Vagina (tissue), 2 donors: ENCODE measurements at places on chromosomes 4 and X.

- no peak for DNase-seq
Measured at GRCh38 chrX:126393284-126393683, 159.3 kb downstream of the DCAF12L1 start.

DNA sequence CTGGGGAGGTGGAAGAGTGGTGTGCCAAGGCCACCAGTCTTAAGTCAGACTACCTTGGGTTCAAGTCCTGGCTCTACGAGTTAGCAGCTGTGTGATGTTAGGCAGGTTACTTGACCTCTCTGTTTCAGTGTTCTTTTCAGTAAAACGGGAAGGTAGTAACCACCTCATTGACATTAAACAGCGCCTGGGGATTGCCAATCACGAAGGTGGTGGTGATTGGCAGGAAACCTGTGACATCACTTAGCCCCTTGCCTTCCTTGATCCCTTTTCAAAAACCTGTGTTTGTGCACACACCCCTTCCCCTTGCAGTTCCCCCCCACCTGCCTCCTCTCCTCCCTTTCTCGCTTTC, 7.6 kb downstream of the KLF3 start:
- no peak for DNase-seq

DNA sequence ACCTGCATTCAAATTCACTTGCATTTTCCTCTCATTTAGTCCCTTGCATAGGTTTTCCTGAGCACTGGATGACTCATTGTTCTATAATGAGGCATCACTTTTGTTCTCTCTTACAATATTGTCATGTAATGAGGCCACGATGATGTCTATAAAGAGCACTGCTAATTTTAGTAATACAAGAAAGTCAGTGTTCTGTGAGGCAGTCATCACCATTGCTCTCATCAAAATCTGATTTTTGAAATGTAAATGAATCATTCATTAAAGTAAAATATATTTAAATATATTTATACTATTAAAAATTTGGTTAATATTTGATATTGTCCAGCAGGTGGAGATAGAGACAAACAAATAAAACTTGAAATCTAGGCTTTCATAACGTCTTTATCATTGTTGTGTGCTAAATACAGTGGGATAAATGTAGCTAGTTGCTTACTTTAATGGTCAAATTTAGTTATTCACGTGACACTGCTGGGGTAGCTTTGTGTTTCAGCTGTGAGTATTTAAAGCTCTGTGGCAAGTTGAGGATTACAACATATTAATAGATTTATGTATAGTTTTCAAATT, 15.4 kb downstream of the HMGB2 start:
- DNase-seq, result no peak

DNA sequence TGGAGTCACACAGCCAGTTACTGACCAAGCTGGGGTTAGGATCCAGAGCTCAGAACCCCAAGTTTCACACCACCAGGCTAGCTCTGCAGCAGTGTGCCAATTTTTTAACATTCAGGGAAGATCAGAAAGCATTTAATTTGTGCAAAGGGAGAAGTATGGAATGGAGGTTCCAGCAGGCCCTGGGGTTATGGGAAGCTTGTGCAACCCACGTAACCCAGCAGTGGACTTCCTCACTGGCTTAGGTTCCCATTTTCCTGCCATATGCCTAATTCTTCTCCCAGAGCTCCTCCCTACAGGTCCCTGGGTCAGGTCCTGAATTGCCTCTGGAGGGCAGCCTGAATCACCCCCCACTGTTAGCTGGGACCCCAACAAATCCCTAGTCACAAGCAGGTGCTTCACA, 14.0 kb downstream of the APLN start:
- DNase-seq, result no peak

DNA sequence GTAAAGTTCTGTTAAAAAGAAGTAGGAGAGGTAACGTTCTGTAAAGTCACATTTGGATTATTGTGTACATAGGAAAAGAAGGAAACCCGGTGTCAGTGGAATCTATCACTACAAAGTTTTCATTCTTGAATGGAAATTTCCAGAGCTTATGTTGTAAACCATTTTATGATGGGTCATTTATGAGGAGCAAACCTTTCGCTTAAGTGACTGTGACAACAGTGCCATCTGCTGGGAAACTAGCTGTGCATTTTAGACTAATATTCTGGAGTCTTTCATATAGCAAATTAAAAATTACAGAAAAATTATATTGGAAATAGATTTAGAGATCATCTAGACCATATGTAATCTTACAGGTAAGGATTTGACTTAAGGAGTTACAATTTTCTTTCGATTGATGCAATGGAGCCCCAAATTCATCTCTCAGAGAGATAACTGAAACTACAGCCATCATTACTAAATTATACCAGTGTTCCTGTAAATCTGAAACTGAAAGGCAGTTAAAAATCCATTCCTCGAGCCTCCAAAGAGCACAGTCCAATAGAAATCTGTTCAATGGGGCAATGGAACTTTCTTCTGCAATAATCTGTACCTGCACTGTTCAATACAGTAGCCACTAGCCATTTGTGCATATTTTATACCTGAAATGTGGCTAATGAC, 26.9 kb downstream of the ASB9 start:
- DNase-seq, result no peak

GRCh38 chrX:120290107-120290506, 21.2 kb downstream of the TMEM255A start:
- no peak for DNase-seq

- no peak for DNase-seq
Measured at GRCh38 chr4:182908124-182908523, 9.1 kb downstream of the DCTD start.

DNA sequence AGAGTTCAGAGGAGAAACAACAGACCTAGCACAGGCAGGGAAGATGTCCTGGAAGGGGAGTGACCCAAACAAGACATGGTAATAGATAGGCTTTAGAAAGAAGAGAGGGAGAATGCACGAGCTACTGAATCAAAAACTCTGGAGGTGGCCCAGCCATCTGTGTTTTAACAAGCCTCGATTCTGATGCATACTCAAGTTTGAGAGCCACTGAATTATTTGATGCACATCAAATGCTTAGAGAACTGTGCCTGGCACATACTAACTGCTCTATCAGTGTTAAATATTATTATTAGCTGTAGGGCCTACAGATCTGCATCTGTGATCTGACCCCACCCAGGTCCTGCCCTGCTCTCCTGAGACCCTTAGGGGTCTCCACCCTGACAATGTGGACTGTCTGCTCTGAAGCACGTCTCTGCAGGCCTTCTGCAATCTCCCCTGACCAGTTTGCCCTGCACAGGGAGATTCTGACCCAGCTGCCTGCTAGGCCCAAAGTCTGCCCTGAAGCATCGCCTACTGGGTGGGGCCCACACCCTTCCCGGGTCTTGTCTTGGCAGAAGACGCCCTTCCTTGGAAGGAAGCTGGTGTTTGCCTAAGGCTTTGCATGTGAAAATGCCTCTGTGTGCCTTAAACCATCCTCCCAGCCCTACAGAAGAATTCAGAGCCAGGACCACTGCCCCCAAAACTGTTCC, 201.5 kb upstream of the KLF3 start:
- no peak for DNase-seq

DNA sequence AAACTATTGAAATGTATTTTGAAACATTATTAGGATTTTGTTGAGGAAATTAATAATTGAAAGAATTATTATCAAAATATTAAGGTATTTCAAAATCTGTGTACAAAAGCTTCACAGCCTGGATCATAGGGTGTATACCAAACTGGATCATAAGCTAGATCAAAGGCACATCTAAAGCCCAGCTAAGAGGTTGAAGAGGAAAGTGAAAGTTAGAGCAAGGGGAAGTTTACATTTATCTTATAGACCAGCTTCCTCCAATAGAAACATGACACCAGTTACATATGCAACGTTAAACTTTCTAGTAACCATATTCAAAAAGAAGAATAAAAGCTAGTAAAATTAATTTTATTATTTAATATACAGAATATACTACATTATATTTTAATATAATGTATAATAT, 227.2 kb upstream of the BMP3 start:
- no peak for DNase-seq

GRCh38 chrX:13109817-13110216, 65.4 kb upstream of the FAM9C start:
- no peak for DNase-seq

GRCh38 chrX:15167826-15168225, 102.1 kb downstream of the ASB9 start:
- DNase-seq, result no peak

GRCh38 chr4:149964001-149964796, 114.0 kb upstream of the DCLK2 start:
- DNase-seq, result no peak

GRCh38 chrX:136262243-136262642, 11.0 kb upstream of the MAP7D3 start:
- no peak for DNase-seq

DNA sequence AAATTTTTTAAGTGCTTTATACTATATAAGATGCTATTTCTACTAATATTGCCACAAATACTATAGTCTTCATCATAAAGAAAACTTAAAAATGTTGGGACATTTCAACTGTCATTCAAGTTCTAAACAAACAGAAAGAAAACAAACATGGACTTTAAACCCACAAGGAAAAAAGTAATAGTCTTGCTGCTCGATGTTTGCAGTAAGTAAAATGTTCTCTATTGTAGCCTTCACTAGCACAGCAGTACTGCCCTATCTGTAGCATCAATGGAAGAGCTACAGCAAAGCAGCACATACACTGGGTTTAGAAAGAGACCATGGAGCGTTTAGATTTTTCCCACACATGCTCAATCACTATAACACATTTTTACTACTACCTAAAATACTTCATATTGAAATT, 146.8 kb downstream of the KLHL13 start:
- DNase-seq, result no peak

DNA sequence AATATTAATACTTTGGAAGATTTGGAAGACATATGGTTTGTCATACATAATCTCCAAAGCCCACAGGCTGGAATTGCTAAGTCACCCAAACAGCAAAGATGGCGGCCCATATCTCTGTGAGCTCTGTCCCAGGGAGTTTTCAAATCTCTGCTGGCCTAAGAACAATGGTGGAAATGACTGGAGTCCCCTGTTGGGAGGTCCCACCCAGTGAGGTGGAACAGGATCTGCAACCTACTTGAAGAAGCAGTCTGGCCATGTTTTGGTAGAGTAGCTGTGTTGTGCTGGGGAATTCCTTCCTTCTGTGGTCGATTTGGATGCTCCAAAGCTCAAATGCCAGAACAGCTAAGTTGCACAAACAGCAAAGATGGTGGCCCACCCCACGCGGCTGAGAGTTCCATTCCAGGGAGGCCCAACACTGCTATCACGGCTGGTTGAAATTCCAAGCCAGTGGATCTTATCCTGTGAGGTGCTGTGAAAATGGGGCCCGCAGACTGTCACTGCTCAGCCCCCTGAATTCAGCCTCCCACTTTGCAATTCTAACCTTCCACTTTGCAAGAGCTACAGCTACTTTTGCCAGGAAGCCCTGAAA, 3.2 kb upstream of the UGT2B7 start:
- no peak for DNase-seq

DNA sequence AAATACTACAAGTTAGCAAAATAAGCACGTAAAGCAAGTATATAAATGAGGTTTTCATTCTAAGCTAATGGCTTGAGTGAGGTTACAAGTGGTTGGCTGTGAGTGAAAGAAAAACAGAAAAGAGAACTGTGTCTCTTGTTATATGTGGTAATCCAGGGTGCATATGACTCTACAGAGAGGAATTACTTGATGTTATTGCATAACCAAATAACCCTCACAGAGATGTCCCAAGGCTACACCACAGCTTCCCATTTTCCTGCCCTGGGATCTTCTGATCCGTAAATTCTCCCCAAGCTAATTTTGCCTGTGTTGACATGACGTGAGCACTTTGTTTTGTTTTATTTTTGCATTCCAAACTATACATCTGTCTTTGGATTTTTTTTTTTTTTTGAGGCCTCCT, 470.0 kb upstream of the INTU start:
- no peak for DNase-seq

GRCh38 chrX:111110098-111110775, 14.2 kb downstream of the PAK3 start:
- DNase-seq, result no peak

GRCh38 chr4:13454786-13455185, 29.4 kb downstream of the RAB28 start:
- DNase-seq, result no peak

GRCh38 chr4:86181585-86181984, 178.3 kb downstream of the MAPK10 start:
- no peak for DNase-seq
